ENCODE measurements at places on chromosomes 7 and 10.
A peak's percentile ranks its signal among the peaks of the same experiment; 100 is the strongest.

DNA sequence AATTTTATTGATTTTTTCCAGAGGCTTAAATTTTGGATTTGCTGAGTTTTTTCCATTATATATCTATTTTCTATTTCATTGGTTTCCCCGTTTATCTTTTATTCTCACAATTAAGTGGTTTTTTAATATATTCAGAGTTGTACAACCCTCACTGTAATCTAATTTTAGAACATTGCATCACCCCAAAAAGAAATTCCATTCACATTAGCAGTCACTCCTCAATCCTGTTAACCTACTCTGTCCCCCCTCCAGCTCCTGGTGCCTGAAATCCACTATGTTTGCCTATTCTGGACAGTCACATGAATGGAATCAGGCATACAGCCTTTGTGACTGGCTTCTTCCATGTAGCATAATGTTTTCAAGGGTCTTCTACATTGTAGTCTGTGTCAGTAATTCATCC, 55.8 kb upstream of the ITGA8 start:
- DNase-seq, result no peak

DNA sequence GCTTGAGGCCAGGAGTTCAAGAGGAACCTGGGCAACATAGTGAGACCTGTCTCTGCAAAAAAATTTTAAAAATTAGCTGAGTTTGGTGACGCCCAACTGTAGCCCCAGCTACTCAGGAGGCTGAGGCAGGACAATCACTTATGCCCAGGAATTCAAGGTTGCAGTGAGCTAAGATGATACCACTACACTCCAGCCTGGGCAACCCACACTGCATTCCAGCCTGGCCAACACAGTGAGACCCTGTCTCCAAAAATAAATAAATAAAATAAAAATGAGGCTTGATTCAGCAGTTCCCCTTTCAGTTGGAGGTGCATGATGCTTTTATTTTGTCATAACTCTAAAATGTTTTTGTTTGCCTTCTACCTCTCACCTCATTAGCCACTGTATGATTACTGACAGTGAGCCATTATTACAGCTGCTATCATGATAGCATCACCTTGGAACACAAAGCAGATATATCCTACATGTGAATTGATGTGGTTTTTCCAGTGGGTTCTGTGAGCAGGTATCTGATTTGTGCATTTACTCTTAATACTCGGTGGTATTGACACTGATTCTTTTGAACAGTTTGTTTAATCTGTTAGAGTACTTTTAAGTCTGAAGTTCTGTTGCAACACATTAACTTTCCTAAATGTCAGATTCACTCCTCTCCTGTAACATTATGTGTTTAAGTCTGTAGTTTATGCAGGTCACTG, 49.1 kb downstream of the ARID5B start:
- DNase-seq, result no peak

DNA sequence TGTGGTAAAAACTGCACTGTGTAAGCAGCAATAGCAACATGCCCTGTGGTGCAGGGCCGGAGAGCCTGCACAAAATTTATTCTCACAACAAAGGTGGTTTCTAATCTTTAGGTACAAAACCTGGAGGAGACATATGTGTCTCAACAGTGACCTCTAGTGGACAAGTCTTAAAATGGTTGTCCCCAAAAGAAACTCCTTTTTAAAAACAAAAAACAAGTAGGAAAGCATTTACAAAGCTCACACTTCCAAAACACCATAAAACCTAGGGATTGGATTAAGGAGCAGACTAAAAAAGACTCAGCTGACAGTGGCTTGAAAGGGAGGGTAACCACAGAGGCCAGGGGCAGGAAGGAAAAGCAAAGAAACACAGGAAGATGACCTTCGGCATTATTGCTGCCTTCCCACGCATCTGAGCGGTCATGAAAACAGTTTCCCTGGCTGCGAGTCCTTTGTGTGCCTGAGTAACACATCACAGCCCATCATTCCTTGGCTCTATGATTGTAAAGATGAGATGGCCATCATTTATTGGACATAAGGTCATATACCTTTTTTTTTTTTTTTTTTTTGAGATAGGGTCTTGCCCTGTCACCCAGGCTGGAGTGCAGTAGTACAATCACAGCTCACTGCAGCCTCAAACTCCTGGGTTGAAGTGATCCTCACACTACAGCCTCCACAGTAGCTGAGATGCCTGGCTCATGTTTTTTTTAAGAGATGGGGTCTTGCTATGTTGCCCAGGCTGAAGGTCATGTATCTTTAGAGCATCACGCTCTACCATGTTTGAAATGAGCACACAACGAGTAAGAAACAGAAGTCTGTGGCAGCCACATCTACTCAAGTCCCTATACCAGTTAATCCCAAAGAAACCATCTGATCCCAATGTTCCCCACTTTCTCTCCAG, 39.5 kb downstream of the RSU1 start:
- peak; percentile 52 for DNase-seq

- DNase-seq, result no peak
Observed at GRCh38 chr7:126979722-126980121, 273.0 kb downstream of the GRM8 start.

- no peak for DNase-seq
Observed at GRCh38 chr10:103703941-103704919, 151.1 kb downstream of the SH3PXD2A start.

DNA sequence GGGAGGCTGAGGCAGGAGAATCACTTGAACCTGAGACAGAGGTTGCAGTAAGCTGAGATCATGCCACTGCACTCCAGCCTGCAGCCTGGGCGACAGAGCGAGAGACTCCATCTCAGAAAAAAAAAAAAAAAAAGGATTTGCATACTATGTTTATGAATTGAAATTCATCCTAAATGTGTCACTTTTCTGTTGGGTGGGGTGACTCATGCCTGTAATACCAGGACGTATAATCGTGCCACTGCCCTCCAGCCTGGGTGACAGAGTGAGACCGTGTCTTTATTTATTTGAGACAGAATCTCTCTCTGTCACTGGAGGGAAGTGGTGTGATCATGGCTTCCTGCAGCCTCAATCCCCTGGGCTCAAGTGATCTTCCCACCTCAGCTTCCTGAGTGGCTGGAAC, 5.8 kb downstream of the ZNF212 start:
- peak; percentile 42 for DNase-seq

- DNase-seq, result peak; percentile 14
Observed at GRCh38 chr10:98267894-98268693, at the start of gene LOXL4. TSS of gene LOXL4 (minus strand) at chr10:98268194. CDS start at chr10:98263019, 5,175 bp downstream.
